Small intestine (tissue), 16 donors: ENCODE measurements at places on chromosomes 16 and 17. TPM values are rescaled to one million over a fixed set of nuclear protein-coding genes. Genes with fewer than 3 reads are reported as not detected.

DNA sequence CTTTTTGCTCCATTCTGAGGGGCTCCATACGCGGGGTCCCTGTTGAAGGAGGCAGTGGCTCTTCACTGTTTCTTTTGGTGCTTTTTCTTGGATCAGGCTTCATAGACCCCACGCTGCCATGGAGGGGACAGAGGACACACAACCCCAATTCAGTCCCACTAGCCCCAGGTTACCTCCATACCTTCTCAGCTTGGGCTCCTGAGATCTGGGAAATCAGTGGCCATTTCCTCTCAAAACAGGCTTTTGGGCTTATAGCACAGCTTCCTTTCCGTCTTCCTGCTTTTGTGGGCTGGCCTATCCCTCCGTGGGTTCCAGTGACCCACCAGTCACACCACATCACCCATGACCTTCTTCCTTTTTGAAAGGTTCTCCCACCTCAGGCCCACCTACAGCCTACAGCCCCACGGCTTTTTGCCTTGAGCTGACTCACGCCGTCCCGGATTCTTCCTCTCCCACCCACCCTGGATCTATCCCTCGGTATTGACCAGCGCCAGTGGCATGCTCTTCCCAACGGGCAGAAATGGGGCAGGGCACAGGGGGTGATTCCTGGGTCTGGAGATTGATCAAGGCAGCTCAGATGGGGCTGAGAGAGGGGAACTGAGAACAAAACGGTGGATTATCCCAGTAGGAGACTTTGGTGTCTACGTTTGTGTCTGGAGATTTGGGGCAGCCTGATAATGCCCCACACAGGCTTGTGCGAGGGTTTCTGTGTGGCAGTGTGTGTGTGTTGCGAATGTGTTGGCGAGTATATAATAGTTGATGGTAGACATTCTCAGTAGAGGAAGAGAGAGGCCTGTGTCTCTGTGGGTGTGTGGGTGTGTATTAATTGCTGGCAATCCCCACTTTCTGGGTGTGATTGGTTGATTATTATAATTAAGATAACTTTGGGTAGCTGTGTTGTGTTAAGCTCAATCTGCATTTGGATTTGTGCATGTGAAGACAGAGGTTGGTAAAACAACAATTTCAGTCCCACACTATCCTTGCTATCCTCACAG, 3.8 kb downstream of the TBX21 start:
- peaks cover 43% of the 10 kb centered on the region for H3K27me3 ChIP-seq
- H3K27ac ChIP-seq, result peak overlapping the region; percentile 3
- peaks cover 4% of the 10 kb centered on the region for H3K4me1 ChIP-seq
- H3K36me3 ChIP-seq, result no peaks in the 10 kb centered on the region
- DNase-seq, result no peak

DNA sequence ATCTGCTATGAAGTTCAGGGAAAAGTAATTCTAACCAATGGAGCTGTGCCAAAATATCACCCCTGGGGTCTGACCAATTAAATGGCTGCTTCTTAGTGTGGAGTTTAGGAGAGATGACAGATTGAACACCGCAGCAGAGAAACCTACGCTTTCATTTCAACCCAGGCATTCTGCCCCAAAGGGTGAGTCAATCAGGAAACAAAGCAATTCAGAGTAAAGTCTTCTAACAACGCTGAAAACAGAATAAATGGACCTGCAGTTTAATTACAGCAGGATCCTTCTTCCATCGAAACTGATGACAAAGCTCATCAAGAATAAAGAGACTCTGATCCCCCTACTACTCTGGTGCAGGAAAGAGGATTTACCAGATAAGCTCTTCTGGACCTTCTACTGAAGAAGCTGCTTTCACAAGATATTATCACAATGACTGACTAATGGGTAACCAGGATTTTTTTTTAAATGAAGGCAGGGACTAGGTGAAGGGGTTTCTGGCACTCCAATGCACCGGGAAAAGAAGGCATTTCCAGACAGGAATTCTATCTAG, 16.7 kb downstream of the RFFL start:
- peaks cover 23% of the 10 kb centered on the region for H3K4me1 ChIP-seq
- H3K27me3 ChIP-seq, result no peaks in the 10 kb centered on the region
- peak overlapping the region; percentile 54 for H3K27ac ChIP-seq
- H3K4me3 ChIP-seq, result no peak overlapping the region

- H3K27ac ChIP-seq, result no peak overlapping the region
- DNase-seq, result no peak
- no peaks in the 10 kb centered on the region for H3K36me3 ChIP-seq
- no peaks in the 10 kb centered on the region for H3K4me1 ChIP-seq
- no peak overlapping the region for H3K4me3 ChIP-seq
Measured at GRCh38 chr17:40980596-40980995, 3.5 kb downstream of the KRT40 start.

GRCh38 chr16:69176033-69176800, 10.7 kb upstream of the SNTB2 start:
- H3K4me1 ChIP-seq, result peaks cover 6% of the 10 kb centered on the region
- H3K27ac ChIP-seq, result no peak overlapping the region
- H3K4me3 ChIP-seq, result no peak overlapping the region
- H3K36me3 ChIP-seq, result no peaks in the 10 kb centered on the region
- H3K27me3 ChIP-seq, result no peaks in the 10 kb centered on the region

DNA sequence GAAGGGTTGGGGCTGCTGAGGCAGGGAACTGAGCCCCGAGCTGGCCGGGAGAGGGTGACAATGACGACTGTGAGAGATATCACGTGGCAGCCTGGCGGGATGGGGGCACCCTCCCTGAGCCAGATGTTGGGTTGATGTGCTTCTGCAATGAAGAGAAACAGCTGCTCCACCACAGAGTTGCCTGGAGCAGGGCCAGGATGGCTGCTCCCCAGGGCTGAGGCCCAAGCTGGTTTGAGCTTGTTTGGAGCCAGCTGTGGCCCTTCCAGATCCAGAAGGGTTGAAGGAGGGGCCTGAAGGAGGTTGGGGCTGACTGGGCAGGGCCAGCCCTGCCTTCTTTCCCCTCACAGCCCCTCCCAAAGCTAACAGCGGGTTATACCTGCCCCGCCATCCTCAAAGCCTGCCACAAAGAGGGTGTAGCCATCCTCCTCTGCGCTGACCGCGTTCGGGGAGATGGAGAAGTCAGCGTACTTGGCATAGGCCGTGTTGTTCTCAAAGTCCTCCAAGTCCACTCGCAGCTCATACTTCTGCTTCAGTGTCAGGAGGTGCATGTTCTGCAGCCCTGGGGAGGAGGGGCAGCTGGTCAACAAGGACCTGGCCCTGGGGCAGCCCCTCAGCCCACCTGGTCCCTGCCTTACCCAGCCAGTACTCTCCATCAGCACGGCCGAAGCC, 2.1 kb downstream of the MFAP4 start:
- peaks cover 12% of the 10 kb centered on the region for H3K36me3 ChIP-seq
- no peak overlapping the region for H3K4me3 ChIP-seq
- H3K27me3 ChIP-seq, result no peaks in the 10 kb centered on the region

DNA sequence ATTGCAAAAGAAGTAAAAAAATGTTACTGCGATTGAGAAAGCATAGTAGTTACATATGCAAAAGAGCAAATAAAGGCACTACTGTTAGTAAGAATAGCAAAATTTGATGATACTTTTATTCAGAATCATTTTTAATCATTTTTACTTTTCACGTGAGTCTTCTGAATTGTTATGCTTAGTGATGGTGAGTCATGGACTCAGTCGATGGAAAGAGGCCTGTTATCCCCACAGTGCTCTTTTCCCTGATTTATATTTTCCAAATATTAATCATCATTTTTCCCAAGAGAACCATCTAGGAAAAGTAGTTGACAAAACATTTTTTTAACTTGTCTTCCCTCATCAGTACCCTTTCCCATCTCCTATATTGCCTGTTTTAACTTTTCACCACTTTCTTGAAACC, 181.1 kb downstream of the CHD9 start:
- H3K36me3 ChIP-seq, result peaks cover 8% of the 10 kb centered on the region
- no peak overlapping the region for H3K27ac ChIP-seq
- DNase-seq, result no peak
- no peak overlapping the region for H3K4me3 ChIP-seq
- H3K4me1 ChIP-seq, result no peaks in the 10 kb centered on the region
- no peaks in the 10 kb centered on the region for H3K27me3 ChIP-seq

DNA sequence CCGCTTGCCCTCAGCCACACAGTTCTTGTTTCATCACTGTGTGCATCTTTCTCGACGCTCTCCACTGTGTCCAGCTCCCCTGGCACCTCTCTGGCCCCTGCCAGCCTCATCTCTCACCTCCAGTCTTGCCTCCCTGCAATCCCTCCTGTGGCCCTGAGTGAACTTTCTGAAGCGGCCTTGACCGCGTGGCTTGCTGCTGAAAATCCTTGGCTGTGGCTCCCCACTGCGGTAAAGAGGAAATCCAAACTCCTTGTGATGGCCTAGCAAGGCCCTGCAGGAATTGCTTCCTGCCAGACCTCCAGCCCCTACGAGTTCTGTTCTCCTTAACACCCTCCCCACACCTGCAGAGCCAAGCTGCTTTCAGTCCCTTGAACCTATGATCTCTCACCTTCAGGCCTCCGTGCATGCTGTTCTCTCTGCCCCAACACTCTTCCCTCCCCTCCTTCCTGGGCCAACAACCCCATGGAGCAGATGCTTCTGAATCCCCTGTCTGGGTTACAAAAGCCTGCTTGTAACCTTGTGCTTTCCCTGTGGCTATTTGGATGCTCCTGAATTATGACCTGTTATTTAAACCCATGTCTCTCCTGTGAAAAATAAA, 33.6 kb upstream of the BRD7 start:
- no peak for DNase-seq
- no peaks in the 10 kb centered on the region for H3K4me1 ChIP-seq

DNA sequence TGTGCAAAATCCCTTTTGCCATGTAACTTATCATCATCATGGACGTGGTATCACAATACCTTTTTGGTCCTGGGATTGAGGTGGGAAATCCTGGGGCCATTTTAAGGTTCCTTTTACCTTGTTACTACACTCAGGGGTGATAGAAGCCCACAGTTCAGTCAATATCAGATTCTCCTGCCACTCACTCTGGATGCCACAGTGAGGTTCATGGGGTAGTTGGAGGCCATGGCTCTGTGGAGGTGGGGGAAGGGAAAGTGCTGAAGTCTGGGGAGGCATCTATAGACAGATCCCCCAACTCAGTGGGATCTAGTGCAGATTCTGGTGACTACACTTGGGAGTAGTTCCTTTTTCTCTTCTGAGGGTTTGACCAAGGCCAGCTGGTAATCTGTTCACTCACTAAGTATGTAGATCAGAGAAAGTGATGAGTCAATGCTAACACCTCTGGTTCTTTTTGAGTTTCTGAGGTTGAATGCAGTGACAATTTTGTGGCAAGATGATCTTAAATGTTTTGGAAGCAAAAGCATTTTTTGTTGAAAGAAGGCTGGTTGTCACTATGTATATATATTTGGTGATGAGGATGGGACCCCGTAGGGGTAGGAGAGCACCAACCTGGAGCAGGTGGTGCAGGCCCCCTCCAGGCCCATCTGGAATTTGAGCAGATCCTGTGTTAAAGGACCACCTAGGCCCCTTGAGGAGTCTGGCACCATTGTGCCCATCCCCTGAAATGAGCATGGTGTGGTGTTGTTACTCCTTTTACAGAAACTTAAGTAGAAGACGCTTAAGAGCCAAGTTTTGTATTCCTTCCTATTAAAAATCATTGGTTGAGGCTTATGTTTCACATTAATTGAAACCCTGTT, 18.8 kb upstream of the IRF8 start:
- no peaks in the 10 kb centered on the region for H3K27me3 ChIP-seq
- H3K27ac ChIP-seq, result no peak overlapping the region
- H3K4me3 ChIP-seq, result no peak overlapping the region
- no peaks in the 10 kb centered on the region for H3K4me1 ChIP-seq

DNA sequence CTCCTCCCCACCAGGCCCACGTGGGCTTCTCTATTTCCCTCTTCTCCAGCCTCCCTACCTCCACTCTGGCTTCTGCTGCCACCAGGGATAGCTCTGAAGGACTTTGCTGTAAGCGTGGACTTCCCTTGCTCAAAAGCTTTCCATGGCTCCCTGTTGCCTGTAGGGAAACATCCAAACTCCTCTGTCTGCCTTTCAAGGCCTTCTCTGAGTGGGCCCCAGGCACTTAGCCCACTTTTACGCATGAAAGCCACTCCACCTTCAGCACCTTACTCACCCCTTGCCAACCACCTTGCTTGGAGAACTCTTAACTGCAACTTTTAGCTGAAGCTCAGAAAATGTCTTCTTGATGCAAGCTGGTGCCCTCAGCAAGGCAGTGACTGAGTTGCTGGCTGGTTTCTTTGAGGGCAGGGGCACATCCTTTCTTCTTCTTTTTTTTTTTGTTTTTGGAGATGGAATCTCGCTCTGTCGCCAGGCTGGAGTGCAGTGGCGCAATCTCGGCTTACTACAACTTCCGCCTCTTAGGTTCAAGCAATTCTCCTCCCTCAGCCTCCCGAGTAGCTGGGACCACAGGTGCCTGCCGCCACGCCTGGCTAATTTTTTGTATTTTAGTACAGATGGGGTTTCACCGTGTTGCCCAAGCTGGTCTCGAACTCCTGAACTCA, 52.0 kb upstream of the DLX4 start:
- no peak for DNase-seq
- peaks cover 45% of the 10 kb centered on the region for H3K27me3 ChIP-seq
- no peak overlapping the region for H3K4me3 ChIP-seq
- no peak overlapping the region for H3K27ac ChIP-seq

- no peak for DNase-seq
- H3K27ac ChIP-seq, result no peak overlapping the region
- H3K4me3 ChIP-seq, result no peak overlapping the region
- H3K4me1 ChIP-seq, result no peaks in the 10 kb centered on the region
Measured at GRCh38 chr16:81231014-81231413, 7.5 kb upstream of the BCO1 start.

GRCh38 chr17:27756467-27757371, 43.6 kb downstream of the NOS2 start:
- H3K27ac ChIP-seq, result no peak overlapping the region
- DNase-seq, result peak; percentile 46
- H3K4me3 ChIP-seq, result no peak overlapping the region
- no peaks in the 10 kb centered on the region for H3K4me1 ChIP-seq
- no peaks in the 10 kb centered on the region for H3K36me3 ChIP-seq

DNA sequence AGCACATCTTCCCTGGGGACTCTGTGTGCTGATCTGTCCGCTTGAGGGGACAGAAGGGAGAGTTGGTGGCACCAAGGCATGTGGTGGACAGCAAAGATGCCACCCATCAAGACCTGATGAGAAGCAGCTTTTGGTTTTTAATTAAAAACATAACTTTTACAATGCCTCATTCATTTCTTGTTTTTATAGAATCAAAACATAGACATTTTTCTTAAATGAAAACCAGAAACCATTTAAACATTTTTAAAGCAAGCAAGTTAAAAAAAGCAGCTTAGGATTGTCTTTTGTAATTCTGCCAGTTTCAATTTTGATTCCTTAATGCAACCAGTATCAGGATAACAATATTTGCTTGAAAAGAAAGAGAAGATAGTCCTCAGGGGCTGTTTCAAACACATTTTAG, 123.7 kb upstream of the AXIN2 start:
- no peaks in the 10 kb centered on the region for H3K27me3 ChIP-seq
- no peak overlapping the region for H3K27ac ChIP-seq
- DNase-seq, result no peak
- H3K4me1 ChIP-seq, result no peaks in the 10 kb centered on the region

GRCh38 chr16:85481738-85482137, 131.4 kb upstream of the GSE1 start:
- H3K4me3 ChIP-seq, result no peak overlapping the region
- no peaks in the 10 kb centered on the region for H3K36me3 ChIP-seq

GRCh38 chr17:48209973-48210372, 102.4 kb downstream of the SNX11 start:
- H3K36me3 ChIP-seq, result no peaks in the 10 kb centered on the region
- H3K4me1 ChIP-seq, result no peaks in the 10 kb centered on the region
- DNase-seq, result no peak
- H3K27me3 ChIP-seq, result no peaks in the 10 kb centered on the region
- H3K27ac ChIP-seq, result no peak overlapping the region

- peak overlapping the region; percentile 98 for H3K4me3 ChIP-seq
- no peak overlapping the region for H3K27ac ChIP-seq
- no peaks in the 10 kb centered on the region for H3K36me3 ChIP-seq
Measured at GRCh38 chr17:63840591-63841349, 1.7 kb downstream of the SMARCD2 start.

Gene PRMT7
- 46.3 TPM for polyA plus RNA-seq

Gene ABCA5
- polyA plus RNA-seq, result 135 TPM

Gene SLC47A1
- not detected for polyA plus RNA-seq

Gene NUPR1
- 19.5 TPM for polyA plus RNA-seq

Gene ATP1B2
- polyA plus RNA-seq, result 1.1 TPM
